ENCODE measurements at places on chromosomes 1 and 21. TPM values are rescaled to one million over a fixed set of nuclear protein-coding genes. Genes with fewer than 3 reads are reported as not detected.

NR1I3 gene
- total RNA-seq = not detected

RHOC gene
- total RNA-seq = 235 TPM

CAPN8 gene
- total RNA-seq = 0.21 TPM

CHIA gene
- total RNA-seq = not detected

LAMC1 gene
- total RNA-seq = 108 TPM

MYBPH gene
- total RNA-seq = not detected

RYR2 gene
- 446 TPM for total RNA-seq

SELE gene
- 3.6 TPM for total RNA-seq

A3GALT2 gene
- total RNA-seq = 0.24 TPM

KRTAP13-1 gene
- not detected for total RNA-seq

CHTOP gene
- total RNA-seq = 61.9 TPM

DPYD gene
- total RNA-seq = 22.8 TPM

GBP6 gene
- 0.08 TPM for total RNA-seq

SLC45A1 gene
- total RNA-seq = 1.8 TPM

RBBP4 gene
- 108 TPM for total RNA-seq

PLA2G5 gene
- total RNA-seq = 93.0 TPM

KRTAP7-1 gene
- not detected for total RNA-seq

NID1 gene
- total RNA-seq = 70.6 TPM

HTR1D gene
- total RNA-seq = not detected

PEAR1 gene
- total RNA-seq = 7.2 TPM

BMP8B gene
- 0.44 TPM for total RNA-seq

NCAM2 gene
- 4.8 TPM for total RNA-seq

CFH gene
- 257 TPM for total RNA-seq

PLPP3 gene
- 85.1 TPM for total RNA-seq

GPBP1L1 gene
- total RNA-seq = 69.0 TPM

LCE1A gene
- total RNA-seq = not detected

ANGPTL3 gene
- not detected for total RNA-seq

IGSF9 gene
- total RNA-seq = 1.4 TPM

MFN2 gene
- total RNA-seq = 442 TPM

CD5L gene
- 0.38 TPM for total RNA-seq

FALEC gene
- not detected for total RNA-seq

CSMD2 gene
- 0.58 TPM for total RNA-seq

AGT gene
- 130 TPM for total RNA-seq

GNG12 gene
- total RNA-seq = 49.6 TPM

ANKRD35 gene
- 2.0 TPM for total RNA-seq

WNT2B gene
- 4.0 TPM for total RNA-seq

GPA33 gene
- 0.32 TPM for total RNA-seq

SPRR2F gene
- not detected for total RNA-seq

C1orf141 gene
- not detected for total RNA-seq

CATSPERE gene
- 0.71 TPM for total RNA-seq

FBXO2 gene
- 3.9 TPM for total RNA-seq

HLX gene
- 4.5 TPM for total RNA-seq
